GM12891 (cell line): ENCODE measurements at places on chromosomes 1 and 21.

GRCh38 chr1:12734651-12735050, 11.3 kb upstream of the CFAP107 start:
- no peak for DNase-seq

- no peak for DNase-seq
Measured at GRCh38 chr1:60071296-60071695, 2.3 kb downstream of the C1orf87 start.

GRCh38 chr21:38815060-38815405, 9.3 kb downstream of the ETS2 start:
- DNase-seq = no peak

DNA sequence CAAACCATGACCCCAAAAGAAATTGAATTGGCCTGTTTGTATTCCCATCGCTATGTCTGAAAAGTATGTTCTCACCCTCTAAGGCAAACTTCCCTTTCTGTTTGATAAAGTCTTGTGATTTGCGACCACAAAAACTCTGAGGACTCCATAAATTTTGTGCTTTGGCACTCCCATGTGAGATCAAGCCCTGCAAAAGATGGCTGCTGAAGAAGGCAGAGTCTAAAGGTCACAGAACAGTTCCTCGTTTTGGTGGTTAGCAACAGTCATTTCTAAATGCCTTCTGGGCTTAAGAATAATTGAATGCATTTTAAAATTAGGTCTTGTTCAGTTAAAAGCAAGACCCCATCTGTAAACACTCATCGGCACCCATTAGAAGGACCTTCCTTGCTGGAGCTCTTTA, 441.6 kb downstream of the OMA1 start:
- peak; percentile 6 for DNase-seq

GRCh38 chr21:34939673-34940331, 109.3 kb downstream of the RUNX1 start:
- DNase-seq = no peak

DNA sequence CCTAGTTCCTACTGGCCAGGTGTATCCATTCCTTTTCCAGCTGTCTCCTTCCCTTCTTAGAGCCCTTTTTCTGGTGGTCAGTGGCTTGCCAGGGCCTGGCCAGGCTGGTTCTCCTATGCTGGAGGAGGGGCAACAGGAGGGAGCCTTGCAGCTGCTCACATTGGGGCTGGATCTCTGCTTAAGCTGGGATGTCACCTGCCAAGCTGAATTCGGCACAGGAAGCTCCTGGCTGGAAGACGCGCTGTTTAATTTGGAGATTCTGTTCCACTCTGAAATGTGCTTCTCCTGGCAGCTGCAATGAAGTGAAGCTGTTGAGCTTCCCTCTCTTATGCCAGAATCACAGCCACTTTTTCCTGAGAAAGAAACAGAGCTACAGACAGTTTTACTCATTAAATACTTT, 56.0 kb upstream of the POU3F1 start:
- no peak for DNase-seq

GRCh38 chr1:69499203-69499803, 68.4 kb upstream of the LRRC7 start:
- DNase-seq = no peak

- no peak for DNase-seq
Measured at GRCh38 chr1:191142748-191143147, 665.1 kb upstream of the BRINP3 start.

GRCh38 chr1:45266151-45266801, 59.9 kb upstream of the ZSWIM5 start:
- no peak for DNase-seq

DNA sequence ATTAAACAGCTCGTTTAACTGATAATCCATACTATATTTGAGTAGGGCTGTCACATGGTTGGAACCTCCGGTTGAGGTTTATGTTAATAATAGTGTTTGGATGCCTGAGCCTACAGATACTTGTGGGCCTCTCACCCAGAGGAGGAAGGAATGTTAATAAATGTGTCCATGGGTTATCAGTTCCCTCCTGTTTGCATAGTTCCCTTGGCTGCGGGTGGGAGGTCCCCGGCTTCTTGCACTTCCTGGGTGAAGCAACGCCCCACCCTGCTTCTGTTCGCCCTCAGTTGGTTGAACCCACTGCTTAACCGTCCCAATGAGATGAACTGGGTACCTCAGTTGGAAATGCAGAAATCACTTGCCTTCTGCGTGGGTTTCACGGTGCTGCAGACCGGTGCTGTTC, 23.6 kb upstream of the GBP1 start:
- DNase-seq = no peak

DNA sequence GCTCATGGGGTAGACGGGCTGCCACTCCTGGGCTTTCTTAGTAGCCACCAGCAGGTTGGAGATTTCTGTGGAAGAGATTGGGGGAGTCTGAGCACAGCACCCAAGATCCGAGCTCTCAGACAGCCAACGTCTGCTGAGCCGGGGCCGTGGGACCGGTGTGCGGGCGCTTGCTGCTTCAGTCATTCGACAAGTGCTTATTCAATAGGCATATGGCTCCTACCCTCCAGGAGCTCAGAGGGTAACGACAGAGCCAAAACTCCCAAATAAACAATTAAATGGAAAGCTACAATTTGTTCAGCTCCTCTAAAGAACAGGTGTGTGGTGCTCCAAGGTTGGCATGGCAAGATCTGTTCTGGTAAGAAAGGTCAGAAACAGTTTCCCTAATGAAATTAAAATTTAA, 106.0 kb downstream of the RAVER2 start:
- no peak for DNase-seq

- DNase-seq = no peak
Measured at GRCh38 chr1:82565546-82565945, 764.8 kb downstream of the ADGRL2 start.

GRCh38 chr1:52674497-52675384, 23.4 kb downstream of the COA7 start:
- no peak for DNase-seq

- DNase-seq = no peak
Measured at GRCh38 chr1:26358411-26359384, 4.8 kb upstream of the CRYBG2 start.

DNA sequence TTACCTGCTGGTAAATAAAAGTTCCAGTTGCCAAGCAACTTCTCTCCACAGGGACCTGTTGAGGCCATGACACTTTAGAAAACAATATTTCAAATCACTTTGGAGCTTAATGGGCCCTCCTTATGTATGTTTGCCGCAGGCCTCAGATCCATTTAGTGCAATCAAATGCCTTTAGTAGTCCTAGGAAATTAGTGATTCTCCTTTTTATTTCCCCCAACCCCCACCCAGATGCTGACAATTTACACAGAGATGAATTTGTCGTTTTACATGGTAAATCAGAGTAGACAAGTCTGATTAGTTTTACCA, 83.6 kb downstream of the CLIC4 start:
- DNase-seq = no peak

DNA sequence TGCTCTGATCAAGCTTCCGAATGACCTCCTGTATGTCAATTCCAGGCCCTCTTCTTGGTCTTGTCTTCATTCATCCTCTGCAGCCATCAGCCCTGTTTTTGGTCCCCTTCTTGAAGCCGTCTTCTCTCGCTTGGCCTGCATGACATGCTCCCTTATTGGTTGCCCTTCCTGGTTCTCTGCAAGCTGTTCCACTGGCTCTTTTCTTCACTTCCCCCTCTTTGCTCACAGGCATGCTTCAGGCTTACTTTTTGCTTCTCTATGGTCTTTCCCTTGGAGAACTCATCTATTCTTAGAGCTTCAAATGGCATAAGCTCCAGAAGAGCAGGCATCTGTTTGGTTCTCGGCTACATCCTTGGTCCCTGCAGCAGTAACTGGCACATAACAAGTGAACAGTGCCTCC, 38.8 kb downstream of the PDPN start:
- no peak for DNase-seq

DNA sequence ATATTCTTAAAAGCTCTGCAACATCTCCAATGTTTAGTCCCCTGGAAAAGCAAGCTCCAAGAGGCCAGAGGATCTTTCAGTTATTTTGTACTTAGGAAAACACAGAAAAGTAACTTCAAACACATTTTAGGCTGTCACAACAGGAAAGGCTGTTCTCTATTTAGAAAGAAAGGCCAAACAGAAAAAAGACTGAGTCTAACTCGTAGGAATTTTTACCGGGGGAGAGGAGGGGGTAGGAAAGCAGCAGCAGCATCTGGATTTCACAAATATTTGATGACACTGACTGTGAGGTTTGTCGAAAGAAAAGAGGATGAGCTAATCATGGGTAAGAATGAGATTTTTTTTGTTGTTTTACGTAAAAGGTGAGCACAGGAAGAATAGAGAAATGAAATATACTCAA, 107.1 kb downstream of the EIF4G3 start:
- no peak for DNase-seq
